ENCODE measurements at places on chromosomes 11 and 22.

DNA sequence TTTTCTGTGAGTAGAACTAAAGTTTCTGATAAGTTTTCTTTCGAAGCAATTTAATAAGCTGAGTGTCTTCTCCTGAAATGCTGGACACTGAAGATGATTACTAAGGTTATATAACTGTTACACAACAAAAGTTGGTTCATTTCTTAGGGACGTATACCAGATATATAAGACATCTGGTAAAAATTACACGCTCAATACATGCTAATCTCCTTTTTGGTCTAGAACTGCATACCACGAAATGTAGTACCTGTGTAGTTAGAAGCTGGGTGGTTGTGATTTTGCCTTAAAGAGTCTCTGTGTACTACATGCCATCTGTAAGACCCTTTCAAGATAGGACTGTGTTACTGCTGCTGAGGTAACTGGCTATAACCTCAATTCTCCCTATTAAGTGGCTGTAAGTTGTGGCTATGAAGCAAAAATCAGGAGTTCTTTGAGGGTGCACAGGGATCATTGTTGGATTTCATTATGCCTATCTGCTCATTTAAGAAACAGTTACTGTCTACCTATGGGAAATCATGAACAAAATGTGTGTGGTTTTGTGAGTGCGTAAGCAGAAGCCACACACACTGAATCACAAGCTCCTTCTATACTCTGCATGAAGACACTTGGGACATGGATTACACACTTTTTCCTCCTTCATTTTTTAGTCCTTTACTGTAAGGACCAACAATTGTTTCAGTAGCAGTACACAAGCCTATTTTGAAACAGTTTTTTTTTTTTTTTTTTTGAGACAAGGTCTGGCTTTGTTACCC is 195.9 kb downstream of the SWAP70 start:
- no peak for DNase-seq

GRCh38 chr11:2934021-2934550 is 4.9 kb upstream of the PHLDA2 start:
- DNase-seq, result no peak

- DNase-seq, result no peak
Measured at GRCh38 chr11:55773138-55773537, at the start of gene OR5D13. Gene OR5D13, plus strand, starts transcription at chr11:55773438. Its CDS starts 0 bp downstream, at chr11:55773438.

DNA sequence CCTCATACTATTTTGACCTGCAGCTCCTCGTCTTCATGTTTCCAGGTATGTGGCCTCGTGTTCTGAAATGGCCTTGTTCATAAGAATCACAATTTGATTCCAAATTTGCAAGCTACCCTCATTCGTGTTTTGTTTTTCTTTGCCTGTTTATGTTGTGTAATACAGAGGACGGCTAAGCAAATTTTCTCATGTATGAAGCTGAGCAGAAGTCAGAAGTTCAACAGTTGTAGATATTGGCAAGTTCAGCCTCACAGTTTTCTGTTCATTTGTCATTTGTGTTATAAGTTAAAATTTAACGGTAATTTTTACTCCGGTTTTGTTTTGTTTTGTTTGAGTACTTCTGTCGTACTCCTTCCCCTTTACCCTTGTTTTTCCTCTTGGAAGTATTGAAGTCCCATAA is 15.4 kb upstream of the CHEK1 start:
- DNase-seq, result no peak

GRCh38 chr22:27801202-27801615 is 347 bp downstream of the MN1 start:
- DNase-seq, result no peak

GRCh38 chr11:11935536-11935935 is 72.9 kb downstream of the DKK3 start:
- no peak for DNase-seq

GRCh38 chr22:29260601-29261315 is 7.0 kb downstream of the RHBDD3 start:
- no peak for DNase-seq

GRCh38 chr22:29251981-29252911 is 15.5 kb downstream of the RHBDD3 start:
- DNase-seq, result no peak

DNA sequence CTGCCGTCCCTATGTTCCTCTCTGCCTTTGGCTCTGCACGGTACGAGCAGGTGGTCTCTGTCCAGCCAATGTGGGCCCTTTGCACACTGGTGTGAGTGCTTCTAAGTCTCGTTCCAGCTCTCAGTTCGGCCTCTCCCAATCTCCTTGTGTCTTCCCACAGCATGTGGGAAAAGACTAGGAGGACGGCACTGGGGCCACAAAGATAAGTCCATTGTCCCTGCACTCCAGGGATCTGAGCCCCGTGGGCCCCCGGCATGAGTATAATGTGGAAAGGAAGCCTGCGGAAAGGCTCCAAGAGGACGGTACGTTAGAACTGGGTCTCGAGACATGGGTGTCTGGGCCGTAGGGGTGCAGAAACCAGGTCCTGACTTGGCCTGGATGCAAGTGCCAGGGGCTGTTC is 16.4 kb downstream of the MYEOV start:
- DNase-seq, result no peak

GRCh38 chr11:134949121-134950090 is 537.4 kb upstream of the B3GAT1 start:
- DNase-seq, result no peak

DNA sequence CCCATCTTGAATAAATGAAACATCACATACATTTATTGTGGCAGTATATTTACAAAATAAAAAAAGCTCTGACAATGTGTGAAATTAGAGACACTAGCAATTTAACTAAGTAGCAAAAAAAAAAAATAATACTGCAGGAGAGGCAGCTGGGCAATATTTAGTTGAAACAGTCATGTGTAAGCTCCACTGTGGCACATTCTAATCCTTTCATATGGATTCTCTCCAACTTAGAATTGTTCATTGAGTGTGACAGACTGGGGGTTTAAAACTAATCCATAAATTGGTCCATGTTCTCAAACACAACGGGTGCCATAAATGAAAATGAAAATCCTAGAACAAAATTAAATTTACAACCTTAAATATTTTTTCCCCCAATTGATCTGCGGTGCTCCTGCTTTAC is 302.1 kb downstream of the CADM1 start:
- DNase-seq, result no peak

- DNase-seq, result no peak
Measured at GRCh38 chr22:37887584-37888378, 18.3 kb upstream of the MICALL1 start.

GRCh38 chr11:66077927-66078326 is 7.9 kb downstream of the PACS1 start:
- no peak for DNase-seq

- DNase-seq, result no peak
Measured at GRCh38 chr11:35792846-35793192, 130.2 kb downstream of the TRIM44 start.

- DNase-seq, result no peak
Measured at GRCh38 chr22:27378995-27379394, 422.6 kb downstream of the MN1 start.

DNA sequence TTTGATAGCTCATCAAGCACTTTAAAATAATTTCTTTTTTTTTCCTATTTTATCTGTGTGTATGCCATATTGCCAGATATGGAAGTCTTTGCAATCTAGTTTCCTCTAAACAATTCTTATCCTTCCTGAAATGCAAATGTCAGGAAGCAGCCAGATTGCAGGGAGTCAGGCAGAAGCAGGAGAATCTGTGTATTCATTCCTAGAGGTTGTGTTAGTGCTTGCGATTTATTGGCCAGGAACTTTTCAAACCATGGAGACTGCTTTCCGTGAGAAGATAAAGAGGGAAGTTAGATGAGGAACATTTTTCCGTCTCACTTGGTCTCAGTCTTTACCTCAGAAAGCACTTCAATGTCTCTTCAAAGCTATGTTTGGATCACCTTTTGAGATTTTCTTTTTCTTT is 91.9 kb downstream of the GRAMD1B start:
- no peak for DNase-seq

GRCh38 chr22:40418366-40419201 is 48.2 kb downstream of the SGSM3 start:
- DNase-seq, result peak; percentile 91

GRCh38 chr11:36012455-36012854 is 68.6 kb downstream of the LDLRAD3 start:
- no peak for DNase-seq

DNA sequence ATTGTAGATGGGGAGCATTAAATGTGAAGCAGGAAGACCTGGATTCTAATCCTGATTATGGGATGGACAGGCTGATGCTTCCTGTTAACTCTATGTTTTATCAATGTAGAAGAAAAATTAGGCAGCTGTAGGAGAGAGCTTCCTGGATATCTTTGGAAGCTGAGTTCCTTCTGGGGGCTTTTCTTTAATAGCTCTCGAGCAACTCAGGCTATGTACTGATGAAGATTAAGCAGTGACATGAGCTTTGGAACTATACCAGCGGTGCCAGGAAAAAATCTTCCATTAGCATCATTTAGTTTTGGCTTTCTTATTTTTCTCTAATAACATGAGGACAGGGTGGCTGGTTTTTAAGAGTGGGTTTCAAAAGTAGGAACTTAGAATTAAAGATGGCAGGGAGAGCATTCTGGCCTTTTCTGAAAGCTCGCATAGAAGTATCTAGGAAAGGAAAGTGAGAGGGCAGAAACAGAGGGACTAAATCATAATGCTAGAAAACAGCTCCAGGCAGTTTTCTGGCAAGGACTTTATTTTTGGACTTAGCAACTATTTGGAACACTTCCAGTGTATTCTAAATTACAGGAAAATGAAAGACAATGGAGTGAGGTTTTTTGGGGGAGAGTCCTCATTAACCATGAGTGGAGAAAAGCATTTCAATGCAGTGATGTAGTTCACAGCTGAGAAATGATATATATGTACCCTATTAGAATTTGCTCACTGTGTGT is 69.2 kb upstream of the RRM1 start:
- DNase-seq, result no peak

DNA sequence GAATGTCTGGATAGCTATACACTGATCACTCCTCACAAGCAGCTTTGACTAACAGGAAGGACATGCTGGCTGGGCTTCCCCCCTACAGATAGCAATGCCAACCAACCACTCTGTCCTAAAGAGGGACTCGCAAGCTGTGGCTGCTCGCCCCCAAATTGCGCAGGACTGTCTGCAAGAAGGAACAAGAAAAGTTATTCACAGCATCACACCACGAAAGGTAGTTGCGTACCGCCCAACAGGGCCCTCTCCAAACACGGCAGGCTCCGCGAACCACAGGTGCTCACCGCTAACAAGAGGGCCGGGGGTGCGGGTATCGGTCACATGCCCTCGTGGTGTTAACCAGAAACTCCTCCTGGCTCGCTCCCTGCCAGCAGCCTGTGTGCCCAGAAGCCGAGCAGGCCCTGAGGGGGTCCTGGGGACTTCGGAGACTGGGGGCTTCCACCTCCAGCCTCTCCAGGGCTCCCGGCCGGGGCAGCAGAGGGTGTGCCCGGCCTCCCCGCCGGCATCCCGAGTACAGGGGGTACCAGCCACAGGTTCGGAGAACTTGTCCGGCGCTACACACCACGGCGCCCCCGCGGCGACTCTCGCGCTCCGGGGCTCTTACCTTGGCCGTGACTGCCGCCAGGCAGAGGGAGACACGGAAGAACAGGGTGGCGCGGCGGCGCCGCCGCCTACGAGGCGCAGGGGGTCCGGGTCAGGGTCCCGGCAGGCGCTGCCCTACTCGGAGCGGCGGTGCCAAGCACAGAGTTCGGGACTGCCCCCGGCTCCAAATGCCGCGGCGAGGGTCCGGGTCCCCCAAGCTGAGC is 682 bp downstream of the LARGE1 start:
- DNase-seq, result peak; percentile 68

DNA sequence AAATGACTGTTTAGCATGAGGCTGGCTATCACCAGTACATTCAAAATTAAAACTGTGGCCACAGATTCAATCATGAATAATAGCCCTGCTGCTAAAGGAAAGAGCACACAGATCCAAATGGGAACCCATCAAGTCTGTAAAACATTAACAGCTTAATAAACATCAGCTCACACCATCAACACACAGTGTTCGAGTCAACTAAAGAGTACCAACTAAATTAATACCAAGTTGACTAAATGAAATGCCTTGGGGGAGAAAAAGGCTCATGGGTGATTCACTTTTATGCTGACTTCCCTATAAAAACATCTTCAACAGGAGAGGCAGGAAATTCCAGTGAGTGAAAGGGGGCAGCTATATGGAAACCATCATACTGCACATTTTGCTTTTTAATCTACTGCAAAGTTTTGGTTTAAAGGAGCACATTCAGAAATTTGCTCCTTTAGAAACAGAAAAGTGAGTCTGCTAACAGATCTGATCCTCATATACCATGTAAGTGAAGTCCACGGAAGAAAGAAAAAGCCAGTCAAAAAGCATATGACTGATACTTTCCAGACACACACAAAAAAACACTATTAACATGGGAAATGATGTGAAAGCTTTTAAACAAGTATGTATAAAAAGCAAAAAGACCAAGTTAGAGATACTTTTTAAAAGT is 16.3 kb downstream of the LGR4 start:
- DNase-seq, result no peak

GRCh38 chr22:31248965-31249958 is 37.2 kb downstream of the LIMK2 start:
- DNase-seq, result no peak

DNA sequence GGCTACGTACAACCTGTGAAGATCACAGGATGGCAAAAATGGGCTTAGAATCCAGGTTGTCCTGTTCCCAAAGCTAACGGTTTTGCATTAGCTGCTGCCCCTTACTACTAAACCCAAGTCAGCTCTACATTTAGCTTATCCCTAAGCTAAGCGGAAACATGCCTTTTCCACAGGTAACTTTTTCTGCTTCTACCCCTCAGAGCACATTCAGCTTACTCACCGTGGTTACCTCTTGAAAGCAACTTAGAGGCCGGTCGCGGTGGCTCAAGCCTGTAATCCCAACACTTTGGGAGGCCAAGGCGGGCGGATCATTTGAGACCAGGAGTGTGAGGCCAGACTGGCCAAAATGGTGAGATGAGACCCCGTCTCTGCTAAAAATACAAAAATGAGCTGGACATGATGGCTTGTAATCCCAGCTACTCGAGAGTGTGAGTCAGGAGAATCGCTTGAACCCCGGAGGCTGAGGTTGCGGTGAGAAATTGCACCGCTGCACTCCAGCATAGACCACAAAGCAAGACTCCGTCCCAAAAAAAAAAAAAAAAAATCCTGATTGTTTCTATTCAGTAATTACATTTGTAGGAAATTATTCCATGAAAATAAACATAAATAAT is 790 bp upstream of the TMEM41B start:
- DNase-seq, result no peak

DNA sequence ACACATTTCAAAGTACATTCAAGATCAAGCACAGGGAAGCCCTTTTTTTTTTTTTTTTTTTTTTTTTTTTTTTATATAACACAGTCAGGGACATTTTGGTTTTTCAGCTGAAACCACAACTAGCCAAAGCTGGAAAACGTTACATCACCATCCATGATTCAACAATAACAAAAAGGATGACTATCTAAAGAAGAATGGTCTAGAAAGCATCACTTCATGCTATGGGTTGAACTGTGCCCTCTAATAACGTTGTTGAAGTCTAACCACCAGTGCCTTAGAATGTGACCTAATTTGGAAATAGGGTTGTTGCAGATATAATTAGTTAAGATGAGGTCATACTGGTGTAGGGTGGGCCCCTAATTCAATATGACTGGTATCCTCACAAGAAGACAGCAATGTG is 46.6 kb downstream of the MTMR2 start:
- DNase-seq, result no peak

- DNase-seq, result peak; percentile 79
Measured at GRCh38 chr11:76680518-76681425, 10.2 kb upstream of the LRRC32 start.

- DNase-seq, result no peak
Measured at GRCh38 chr22:21837248-21837979, 30.0 kb downstream of the MAPK1 start.

All from NAMALWA (cell line).